Activated CD4-positive, alpha-beta T cell treated with anti-CD3 and anti-CD28 coated beads, Interleukin-2, amount 50 U/mL, for 16 hours (primary cell): ENCODE measurements at places on chromosomes 11 and 22.
A peak's percentile ranks its signal among the peaks of the same experiment; 100 is the strongest.

DNA sequence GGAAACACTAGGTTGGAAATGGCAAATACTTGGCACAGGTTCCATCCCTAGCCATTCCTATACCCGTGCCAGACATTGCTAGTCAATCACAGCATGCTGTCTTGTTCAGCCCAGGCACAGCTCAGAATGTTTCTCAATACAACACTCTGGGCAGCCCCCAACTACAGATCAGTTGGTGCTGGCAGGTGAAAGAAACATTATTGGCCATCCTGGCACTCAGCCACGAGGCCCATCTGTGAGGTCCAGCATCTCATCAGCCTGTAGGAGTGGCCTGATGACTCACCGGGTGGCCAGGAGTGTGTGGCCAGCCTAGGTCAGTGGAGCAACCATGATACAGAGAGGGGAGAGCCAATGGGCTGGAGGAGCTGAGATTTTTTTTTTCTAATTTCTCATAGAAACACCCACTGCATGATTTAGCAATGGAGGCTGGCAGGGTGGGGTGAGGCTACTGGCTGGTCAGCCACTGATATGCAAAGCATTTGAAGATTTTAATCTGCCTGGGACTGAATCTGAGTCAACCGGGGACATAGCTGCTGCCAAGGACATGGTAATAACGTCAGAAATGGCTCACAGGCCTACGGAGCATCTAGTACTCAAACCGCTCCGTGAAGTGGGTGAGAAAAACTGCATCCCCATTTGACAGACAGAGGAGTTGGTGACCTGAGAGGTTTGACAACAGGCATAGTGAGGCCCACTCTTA, 5.4 kb downstream of the MYO18B start:
- no peak for DNase-seq

GRCh38 chr11:12717851-12718291, 43.6 kb downstream of the TEAD1 start:
- DNase-seq, result peak; percentile 90

DNA sequence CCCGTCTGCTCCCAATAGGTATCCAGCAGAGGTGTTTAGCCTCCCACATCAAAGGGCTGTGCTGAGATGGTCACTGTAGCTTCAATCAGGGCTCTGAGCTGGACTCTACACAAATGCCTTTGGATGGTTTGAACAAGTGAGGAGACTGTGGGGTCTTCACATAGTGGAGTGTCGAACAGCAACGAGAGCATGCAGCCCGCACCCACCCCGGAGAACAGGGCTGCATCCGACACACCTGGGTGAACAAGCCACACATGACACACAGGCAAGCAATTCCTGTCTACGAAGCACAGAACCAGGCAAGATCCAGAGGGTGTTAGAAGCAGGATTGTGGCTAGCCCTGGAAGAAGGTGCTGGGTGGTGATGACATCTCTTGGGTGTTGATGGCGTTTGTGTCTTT, 58.0 kb upstream of the FGF3 start:
- DNase-seq, result no peak

- peak; percentile 37 for DNase-seq
Measured at GRCh38 chr22:38313384-38313955, 3.8 kb downstream of the CSNK1E start.

DNA sequence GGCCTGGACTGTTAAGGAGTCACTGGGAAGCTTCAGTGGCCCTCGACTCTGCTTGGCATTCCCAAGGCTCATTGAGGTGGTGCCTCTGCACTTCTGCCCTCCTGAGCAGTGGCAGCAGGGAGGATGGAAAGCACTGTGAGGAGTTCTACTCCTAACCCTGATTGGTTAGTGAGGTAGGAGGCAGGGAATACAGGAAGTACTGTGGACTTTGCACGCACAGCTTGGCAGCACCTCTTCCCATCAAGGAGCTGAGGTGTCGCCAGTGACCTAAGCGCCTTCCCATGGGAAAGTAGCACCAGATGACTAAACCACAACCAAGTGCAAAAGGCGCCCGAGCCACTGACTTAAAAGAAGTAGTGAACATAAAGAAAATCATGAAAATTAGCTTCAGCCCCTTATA, 152.5 kb upstream of the CADM1 start:
- DNase-seq, result no peak

DNA sequence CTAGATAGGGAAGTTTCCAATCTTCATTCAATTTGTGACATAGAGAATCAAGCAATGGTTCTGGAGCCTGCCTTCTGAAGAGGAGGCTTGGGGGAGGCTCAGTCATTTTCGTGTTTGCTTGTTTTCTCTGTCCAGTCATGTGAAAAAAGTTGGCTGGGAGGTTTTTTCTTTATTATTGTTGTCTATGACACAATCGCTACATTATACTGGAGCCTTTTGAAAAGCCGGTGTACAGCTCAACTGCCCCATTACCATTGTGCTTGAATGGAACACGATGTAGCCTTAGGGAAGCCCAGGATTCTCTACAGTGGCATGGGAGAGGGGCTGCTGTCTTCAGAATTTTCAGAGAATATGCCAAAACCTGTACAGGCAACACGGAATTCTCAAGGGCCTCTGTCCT, 57.9 kb upstream of the NCAM1 start:
- DNase-seq, result no peak

- no peak for DNase-seq
Measured at GRCh38 chr22:24744638-24745037, 29.9 kb downstream of the PIWIL3 start.

DNA sequence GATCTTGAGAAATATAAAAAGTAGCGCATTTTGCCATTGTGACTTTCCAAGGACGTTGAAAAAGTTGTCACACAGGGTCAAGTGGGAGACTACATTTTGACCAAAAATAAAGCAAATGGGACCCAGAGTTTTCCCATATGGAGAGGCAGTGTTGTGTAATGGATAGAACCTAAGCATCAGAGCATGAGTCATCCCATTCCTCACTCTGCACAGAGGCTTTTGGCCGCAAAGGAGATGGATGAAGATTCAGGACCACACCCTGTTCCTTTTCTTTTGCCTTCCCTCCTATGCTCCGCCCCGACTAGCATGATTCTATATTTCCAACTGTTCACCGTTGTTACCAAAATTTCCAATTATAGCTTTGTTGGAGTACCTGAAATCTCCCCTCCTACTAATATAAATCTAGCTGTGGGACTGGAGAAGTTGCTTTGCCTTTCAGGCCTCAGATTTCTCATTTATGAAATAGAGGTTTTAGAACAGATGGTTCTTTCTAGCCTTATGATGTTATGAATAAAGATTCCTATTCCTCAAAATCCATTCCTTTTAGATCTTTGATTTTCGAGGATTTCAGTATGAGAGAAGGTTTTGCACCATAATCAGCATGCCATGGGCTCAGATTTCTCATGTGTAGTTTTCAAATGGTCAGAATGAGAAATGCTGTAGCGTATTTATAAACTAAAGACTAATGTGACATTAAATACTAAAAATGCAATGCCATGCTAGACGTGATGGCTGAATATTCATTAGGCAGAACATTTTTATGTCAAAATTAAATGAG, 921.9 kb upstream of the TENM4 start:
- DNase-seq, result no peak

GRCh38 chr22:46578251-46578823, 40.9 kb upstream of the CELSR1 start:
- no peak for DNase-seq

DNA sequence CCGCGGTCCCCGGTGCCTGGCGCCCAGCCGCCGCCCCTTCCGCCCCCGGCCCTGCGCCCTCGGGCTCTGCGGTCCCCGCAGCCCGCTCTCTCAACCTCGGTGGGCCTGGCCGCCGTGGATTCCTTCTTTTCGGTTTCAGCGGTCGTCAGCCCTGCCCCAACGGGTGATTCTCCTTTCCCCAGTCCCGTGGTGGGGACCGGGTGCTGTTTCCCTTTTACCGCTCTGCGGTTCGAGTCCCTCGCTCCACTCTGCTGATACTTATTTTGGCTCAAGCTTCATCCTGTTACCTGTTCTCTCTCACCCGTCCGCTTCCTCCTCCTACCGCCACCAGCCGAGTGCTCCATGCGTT, 494 bp downstream of the ZDHHC5 start:
- peak; percentile 41 for DNase-seq

GRCh38 chr11:14677146-14677545, 33.5 kb downstream of the PDE3B start:
- DNase-seq, result no peak

DNA sequence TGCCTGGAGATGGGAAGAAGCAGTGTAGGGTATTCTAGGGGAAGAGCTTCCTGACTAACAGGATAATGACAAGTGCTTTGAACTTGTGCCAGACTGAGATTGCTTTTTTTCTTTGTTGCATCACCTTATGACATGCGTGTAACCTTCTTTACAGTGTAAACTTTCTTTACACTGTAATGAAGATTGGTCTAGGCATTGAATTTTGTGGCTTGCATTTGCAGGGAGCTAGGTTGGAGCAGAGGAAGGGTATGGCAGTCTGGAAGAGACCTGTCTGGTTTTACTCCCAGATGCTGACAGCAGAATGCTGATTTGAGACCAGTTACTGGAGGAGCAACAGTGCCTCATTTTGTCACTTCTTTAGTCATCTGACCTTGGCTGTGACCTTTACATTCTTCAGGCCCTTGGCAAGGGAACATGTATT, 5.6 kb downstream of the DDB2 start:
- DNase-seq, result no peak

DNA sequence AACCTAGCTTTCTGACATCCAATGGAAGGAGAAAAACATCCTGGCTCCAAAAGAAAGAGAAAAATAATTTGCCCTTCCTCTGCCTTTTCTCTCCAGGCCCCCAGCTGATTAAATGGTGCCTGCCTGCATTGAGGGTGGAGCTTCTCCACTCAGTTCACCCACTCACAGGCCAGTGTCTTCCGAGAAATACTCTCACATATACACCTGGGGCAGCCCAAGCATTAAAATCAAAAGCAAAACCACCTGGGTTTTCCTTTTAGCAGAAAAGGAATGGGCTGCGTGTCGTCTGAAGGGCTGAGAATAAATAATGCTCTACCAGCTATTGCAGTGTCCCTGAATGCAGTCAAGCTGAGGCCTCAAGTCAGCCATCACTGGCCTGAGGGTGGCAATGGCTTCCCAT, 1143.8 kb upstream of the TENM4 start:
- DNase-seq, result no peak

- DNase-seq, result no peak
Measured at GRCh38 chr11:34433899-34434298, 4.8 kb upstream of the CAT start.

GRCh38 chr22:17489101-17489500, 74.2 kb upstream of the SLC25A18 start:
- no peak for DNase-seq

DNA sequence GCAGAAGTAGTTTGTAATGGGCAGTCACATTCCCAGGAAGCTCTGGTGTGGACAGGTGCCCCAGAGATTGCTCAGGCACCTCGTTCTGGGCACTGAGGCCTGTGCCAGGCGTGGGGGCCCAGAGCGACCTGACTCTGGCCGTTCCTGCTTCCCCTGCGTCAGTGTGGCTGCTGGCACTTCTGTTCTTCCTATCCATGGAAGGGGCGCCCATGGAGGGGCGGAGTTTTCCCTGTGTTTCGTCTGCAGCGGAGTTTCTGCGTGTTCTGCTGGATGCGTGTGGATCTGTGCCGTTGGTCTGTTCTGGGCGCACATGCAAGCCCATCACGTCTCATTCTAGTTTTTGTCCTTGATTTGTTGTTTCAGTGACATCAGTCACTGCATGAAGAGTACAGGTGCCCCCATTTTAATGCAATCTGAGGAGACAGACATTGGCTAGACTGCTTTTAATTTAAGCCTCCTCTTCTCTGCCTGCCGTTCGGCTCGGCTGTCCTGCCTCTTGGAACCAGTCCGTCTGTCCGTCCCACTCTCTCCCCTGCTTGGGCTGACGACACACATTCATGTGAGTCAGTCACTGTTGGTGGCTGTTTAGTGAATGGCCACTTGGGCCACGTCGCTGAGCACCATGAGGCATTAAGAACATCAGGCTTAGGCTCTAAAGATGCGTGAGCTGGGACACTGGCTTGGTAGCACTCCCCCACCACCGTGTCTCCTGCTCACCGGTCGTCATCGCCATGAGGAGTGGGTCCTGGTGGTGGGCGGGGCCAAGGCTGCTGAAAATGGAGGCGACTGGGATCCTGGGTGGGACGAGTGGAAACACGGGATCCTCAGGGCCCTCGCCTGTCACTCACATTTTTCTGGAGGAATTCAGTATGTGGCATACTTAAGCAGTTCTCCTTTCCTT, 255.8 kb downstream of the TBC1D22A start:
- DNase-seq, result no peak

DNA sequence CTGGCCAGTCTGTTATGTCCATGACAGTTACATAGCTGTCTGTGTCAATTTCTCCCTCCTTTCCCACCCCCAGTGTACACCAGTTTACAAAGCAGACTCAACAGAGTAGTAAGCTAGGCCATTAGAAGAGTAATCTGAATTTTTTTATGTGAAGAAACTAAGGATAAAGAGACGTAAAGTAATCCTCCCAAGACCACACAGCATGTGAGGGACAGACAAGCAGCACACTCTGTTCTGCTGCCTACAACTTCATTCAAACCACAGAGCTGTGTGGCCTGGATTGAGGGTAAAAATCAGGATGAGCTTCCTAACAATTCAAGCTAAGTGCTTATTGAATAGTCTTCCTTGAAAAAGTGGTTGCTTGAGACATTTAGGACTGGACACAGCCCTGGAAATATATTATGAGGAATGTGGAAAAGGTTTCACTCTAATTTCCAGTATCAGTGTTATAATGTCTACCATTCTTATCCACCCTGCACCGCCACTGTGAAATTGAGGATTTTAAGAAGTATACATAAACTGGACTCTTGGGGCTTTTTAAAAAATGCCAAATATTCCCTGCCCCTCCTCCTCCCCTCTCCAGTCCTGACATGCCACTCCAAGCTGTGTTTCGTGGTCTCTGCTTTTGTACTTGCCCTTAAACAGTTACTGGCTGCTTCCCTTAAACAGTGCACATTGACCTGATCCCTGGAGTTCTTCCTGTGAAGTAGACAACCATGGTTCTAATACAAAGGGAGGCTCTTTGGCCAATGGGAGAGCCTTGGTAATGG, 40.9 kb downstream of the EXT2 start:
- no peak for DNase-seq

GRCh38 chr11:100687630-100688395, 725 bp downstream of the ARHGAP42 start:
- DNase-seq, result peak; percentile 16

DNA sequence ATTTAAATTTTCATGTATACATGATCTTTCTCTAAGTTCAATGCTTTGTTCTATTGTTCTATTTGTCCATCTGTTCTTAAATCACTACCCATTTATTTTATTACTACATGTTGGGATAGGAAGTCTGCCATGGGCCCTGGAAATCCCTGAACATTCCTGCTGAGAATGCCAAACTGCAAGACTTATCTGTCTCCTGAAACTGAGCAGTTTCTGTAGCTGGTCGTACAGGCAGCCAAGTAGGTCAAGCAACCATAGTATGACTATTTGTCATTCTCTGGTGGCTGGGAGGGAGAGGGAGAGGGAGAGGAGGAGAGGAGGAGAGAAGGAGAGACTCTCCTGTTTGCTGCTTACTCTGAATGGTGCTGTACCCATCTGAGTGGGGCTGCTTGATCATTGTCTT, 82.8 kb upstream of the SNX19 start:
- DNase-seq, result no peak
